ENCODE measurements at places on chromosomes 13 and 19.
A peak's percentile ranks its signal among the peaks of the same experiment; 100 is the strongest.

DNA sequence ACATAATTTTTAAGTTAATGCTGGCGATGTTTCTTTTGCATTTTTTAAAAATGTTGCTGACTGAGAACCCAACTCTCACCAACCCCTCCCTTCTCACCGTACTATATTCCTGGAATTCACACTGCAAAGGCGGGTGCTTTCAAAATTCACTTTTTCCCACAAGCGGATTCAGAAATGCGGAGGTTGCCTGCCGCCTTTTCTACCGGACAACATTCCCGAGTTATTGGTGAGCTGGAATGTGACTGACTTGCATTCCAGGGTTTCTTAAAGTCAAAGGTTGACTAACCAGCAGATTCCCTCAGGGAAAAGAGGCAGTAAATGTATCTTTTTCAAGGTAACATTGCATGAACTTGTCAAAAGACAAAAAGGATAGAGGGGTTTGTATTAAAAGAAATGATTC is 113.3 kb downstream of the RAB20 start:
- no peak for DNase-seq

- no peak for DNase-seq
These were observed 14.7 kb downstream of the B3GLCT start for GRCh38 chr13:31214435-31214834.

- DNase-seq: no peak
These were observed 4.2 kb downstream of the SHC2 start for GRCh38 chr19:456547-457110.

GRCh38 chr13:77143431-77143830 is 116.5 kb upstream of the FBXL3 start:
- DNase-seq: no peak

- no peak for DNase-seq
These were observed 36.2 kb downstream of the ERICH4 start for GRCh38 chr19:41478875-41479756.

GRCh38 chr13:29125191-29125933 is 305.2 kb downstream of the MTUS2 start:
- no peak for DNase-seq

GRCh38 chr13:20399961-20400360 is 125.7 kb downstream of the CRYL1 start:
- no peak for DNase-seq

- DNase-seq: no peak
These were observed 31.5 kb upstream of the ZNF766 start for GRCh38 chr19:52237771-52238400.

DNA sequence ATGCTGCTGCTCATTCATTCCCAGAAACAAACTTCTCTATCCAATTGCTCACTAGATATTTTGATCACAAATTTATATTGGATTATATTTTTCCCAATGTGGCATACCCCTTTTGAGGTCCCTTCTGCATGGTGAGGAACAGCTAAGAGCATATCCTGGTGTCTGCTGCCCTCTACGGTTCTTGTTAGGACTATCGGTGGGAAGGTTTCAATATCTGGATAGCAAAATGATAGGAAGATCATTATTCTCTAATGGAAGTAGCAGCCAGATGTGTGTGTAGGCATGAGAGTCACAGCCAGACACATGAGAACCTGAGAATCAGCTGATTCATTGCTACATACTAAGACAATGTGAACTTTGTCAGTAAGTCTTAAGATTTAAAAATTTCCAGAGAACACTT is 1422.4 kb upstream of the MIR17HG start:
- DNase-seq: no peak

DNA sequence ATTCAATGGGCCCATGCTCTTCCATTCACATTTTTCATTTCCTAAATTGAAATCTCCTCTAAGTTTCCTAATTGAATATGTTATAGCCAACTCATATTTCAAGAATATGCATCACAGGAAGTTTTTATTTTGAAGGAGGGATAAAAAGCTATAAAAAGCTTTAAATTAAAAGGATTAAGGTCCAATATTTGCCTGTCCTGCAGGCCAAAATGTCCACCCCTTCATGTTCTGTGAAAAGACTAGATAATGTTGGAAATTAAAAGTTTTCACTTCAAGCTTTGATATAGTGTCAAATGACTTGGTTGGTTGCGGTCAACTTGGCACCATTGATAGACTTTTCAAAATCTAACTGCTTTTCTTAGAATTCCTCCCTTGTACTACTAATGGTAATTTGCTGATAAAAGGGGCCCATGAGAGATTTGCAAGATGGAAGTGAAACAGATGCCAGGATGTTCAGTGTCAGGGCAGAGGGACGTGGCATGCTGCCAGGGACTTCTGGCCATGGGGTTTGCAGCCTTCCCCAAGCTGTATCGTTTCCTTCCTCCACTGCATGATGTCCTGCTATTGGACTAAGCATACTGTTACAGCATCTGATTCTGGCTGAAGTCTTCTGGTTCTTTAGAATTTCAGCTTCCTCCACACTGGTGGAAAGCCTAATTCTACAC is 547.3 kb upstream of the MIR17HG start:
- no peak for DNase-seq

DNA sequence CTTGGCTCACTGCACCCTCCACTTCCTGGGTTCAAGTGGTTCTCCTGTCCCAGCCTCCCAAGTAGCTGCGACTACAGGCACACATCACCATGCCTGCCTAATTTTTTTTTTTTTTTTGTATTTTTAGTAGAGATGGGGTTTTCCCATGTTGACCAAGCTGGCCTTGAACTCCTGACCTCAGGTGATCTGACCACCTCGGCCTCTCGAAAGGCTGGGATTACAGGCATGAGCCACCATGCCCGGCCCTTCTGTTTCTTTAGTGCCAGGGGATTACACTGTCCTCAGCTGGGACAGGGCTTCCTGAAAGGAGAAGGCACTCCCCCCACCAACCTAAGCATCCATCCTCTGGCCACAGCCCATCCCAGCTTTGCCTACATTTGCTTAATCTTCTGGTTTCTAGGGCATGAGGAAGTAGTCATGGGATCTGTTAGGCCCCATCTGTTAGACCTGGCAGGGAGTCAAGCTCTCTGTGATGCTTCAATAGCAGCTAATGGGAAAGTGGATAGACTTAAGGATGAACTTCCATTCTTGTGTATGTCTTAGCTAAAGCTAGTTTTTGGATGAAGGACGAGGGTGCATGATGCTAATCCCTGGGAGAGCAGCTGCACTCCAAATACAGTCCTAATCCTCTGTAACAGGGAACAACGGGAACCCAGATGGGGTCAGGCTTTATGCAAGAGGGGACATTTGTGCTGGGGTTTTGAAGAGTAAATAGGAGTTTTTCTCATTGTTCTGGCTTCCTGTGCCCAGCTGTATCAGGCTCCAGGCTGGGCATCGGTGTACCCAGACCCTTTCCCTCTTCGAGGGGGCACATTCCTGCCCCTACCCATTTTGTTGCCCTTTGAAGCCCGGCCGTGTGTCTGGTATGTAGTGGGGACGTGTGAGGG is 2.6 kb downstream of the VAV1 start:
- no peak for DNase-seq

DNA sequence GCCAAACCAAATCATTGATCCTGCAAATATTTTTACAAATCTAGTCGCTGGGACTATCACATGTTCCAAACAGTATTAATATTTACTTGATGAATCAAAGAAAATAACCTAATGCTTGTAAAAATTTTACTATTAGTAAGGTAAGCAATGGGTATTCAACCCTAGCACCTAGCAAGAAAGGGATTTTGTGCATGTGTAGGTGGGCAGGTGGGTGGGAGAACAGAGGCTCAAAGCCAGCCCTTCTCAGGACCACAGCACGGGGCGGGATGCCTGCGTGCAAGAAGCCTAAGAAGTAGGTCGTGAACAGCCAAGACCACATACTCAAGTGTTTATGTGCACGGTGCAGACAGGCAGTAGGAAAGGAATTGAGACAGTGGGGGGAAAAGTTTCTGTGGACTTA is 26.6 kb downstream of the DOCK9 start:
- no peak for DNase-seq

GRCh38 chr19:38989066-38989605 is 13.6 kb upstream of the FBXO17 start:
- DNase-seq: no peak

DNA sequence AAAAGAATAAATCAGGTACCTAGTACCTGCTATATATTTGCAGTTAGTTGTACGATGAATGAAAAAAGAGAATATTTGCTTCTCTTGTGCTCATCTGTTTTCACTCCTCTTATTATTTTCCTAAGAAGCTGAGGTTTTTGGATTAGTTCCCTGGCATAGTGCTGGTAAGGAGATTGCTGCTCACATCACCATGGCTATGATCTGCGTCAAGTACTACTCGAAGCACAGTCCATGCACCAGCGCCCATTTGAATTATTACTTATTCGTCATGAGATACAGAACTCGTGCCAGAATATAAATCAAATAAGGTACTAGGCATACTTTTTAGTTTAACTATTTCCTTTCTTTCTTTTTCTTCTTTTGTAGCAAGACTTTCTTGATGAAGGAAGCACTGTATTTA is 7.1 kb downstream of the SERTM1 start:
- no peak for DNase-seq

DNA sequence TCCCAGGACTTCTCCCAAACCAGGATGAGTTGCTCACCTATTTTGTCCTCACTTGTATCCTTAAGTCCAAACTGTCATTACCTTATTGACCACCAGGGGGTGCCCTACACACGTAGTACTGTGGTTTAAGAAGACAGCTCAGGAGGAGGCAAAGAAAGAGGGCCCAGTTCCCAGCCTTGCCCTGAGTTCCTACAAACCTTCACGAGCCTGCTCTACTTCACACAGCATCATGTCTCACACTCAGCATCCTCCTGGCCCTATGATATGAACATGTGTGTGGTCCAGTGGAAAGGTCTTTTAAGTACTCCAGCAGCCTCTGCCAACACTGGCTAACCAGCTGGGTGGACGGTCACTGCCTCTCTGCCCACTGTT is 8.1 kb upstream of the ZNF784 start:
- peak; percentile 97 for DNase-seq

GRCh38 chr19:2494447-2495129 is 18.7 kb downstream of the GADD45B start:
- DNase-seq: peak; percentile 68
